ENCODE measurements at places on chromosomes 6 and 20.
A peak's percentile ranks its signal among the peaks of the same experiment; 100 is the strongest.

DNA sequence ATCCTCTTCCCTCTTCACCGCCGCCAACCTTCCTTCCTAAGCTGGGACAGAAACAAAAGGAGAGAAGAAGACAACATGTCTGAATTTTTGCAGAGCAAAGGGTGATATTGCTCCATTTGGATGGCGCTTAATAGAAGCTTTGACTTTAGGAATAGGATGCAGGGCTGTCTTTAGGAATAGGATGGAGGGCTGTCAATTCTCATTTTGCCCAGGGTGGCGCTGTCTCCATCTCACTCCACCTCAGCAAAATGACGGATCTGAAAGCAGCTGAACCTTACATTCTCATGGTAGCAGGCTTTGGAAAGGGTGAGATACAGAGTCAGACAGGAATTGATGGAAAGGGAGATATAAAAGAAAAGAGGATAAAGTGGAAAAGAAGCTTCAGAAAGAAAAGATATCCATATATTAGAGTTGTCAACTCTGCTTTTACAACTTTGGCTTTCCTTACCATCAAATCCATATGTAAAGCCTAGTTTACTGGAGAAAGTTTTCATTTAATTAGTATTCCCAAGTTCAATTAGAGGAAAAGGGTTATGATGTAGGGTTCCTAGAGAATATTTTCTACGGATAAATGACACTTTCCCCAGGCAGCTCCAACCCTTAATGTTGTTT lies 2.4 kb downstream of the MTCL3 start:
- DNase-seq, result peak; percentile 66

GRCh38 chr20:53281557-53282117 lies 309.5 kb downstream of the TSHZ2 start:
- DNase-seq, result no peak

GRCh38 chr6:145887969-145888368 lies 73.4 kb upstream of the FBXO30 start:
- DNase-seq, result no peak

DNA sequence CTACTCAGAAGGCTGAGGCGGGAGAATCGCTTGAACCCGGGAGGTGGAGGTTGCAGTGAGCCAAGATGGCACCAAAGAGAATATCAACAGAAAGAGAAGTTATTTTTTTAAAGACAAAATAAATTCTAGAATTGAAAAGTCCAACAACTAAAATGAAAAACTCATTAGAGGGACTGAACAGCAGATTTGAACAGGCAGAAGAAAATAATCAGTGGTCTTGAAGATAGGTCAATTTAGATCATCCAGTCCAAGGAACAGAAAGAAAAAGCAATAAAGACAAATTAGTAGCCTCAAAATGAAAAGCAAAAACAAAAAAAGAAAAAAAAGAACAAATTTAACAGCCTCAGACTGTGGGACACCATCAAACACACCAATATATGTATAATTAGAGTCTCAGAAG lies 6.0 kb downstream of the UQCC1 start:
- DNase-seq, result no peak

DNA sequence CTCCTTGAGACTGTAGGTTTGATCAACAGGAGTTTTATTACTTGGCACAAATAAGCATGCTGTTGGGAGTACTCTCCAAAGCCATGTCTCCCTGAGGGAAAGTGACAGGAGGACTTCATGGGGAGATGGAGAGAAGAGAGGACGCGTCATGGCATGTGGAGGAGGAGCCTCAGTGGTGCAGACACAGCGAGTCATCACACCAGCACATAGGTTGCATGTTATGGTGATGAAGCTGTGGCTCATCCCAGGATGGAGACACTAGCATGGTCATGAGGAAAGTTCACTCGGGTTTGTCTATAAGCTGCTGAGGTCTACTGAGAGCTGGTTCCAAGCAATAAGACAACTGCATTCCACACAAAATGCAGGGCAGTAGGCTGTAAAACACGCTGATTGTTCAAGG lies 13.2 kb upstream of the SSTR4 start:
- no peak for DNase-seq

DNA sequence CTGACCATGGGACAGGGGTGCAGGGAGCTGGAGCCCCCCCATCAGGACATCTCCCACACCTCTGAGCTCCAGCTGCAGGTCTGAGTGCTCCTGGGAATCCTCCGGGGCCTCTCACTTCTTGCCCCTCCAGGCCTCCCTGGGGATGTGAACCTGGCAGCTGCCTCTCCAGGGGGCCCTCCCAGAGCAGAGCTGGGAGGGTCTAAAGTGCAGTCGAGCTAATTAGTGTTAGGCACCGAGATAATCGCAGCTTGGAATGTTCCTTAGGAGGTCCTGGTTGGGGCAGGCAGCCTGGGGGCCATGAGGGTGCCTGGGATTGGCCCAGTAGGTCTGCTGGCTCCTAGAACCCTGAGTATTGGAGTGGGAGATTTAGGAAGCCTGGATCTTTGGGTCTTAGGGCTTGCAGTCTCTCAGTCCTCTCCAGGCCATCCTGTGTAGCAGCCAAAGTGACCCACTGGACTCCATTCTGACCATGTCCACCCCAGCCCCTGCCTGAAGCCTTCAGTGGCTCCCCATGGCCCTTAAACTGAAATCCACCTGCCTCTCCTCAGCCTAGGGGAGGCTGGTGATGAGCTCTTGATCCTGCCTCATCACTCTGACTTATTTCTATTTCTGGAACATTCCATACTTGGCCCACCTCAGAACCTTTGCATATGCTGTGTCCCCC lies 26.0 kb downstream of the CEBPB start:
- no peak for DNase-seq

DNA sequence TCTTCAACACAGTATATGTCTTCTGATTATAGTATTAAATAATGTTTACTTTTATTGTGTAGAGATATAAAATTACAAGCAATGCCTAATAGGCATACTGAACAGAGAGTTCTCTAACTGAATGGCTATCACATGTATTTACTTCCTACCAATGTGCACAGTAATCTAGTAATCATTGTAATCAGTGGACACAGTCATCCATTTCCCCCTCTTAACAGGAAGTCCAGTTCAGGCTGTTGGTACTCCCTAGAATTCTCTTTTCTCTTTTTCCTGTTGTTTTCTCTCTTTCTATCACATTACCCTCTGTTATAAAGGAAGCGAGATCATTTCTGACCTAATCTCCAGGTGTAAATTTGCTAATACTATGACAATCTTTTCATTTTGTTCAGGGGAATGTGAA lies 172.5 kb downstream of the HTR1B start:
- no peak for DNase-seq

DNA sequence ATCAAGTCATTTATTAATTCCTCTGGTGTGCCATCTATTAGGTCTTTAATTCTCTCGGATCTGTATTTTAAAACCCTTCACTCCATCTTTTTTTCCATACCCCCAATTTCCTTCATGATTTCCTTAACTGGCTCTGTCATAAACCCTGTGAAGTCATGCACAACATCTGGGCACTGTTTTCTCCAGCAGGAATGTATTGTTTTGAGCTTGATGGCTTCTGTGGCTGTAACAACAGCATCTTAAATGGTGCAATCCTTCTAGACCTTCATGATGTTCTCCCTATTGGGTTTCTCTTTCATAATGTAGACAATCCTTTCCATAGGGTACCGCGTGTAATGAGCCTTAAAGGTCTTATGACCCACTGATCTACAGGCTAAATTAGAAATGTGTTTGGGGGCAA lies 29.0 kb downstream of the CDK19 start:
- DNase-seq, result no peak

- DNase-seq, result no peak
Measured at GRCh38 chr20:11054266-11054993, 380.6 kb upstream of the JAG1 start.

GRCh38 chr6:90148867-90149266 lies 147.8 kb downstream of the BACH2 start:
- no peak for DNase-seq

GRCh38 chr6:27144740-27145079 lies 102.8 kb upstream of the PRSS16 start:
- no peak for DNase-seq

- no peak for DNase-seq
Measured at GRCh38 chr20:61127311-61128039, 124.6 kb upstream of the CDH4 start.

GRCh38 chr6:101395345-101395744 lies 1.8 kb downstream of the GRIK2 start:
- no peak for DNase-seq

DNA sequence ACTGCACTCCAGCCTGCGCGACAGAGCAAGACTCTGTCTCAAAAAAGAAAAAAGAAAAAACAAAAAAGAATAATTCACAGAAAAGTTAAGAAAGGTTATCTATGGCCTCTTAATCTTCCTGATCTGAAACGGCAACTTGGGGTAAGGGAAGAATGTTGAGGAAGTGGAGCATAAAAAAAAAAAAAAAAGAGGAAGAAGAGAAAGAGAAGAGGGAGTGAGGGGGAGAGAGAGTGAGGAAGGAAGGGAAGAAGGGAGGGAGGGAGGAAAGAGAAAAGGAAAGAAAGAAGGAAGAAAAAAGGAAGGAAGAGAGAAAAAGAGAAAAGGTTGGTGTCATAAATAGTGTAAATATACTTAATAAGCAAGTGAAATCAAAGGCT lies 68.9 kb upstream of the NCOA3 start:
- DNase-seq, result no peak

GRCh38 chr6:107727096-107727757 lies 96.9 kb downstream of the SCML4 start:
- no peak for DNase-seq

DNA sequence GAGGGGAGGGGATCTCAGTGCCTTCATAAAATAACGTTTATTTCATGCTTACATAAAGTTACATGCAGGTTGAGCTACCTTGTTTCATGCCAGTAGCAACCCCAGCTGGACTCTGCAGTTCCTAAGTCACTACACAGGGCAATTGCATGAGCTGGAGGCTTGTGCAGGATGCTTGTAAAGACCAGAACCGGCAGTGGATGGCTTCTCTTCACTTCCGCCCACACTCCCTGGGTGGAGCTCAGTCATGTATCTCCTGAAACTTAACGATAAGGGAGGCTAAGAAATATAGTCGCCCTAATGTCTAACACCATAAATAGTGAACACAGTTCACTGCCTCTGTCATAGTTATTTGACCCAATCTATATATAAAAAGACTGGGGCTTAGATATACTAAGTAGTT lies 99.4 kb upstream of the RAB32 start:
- no peak for DNase-seq

DNA sequence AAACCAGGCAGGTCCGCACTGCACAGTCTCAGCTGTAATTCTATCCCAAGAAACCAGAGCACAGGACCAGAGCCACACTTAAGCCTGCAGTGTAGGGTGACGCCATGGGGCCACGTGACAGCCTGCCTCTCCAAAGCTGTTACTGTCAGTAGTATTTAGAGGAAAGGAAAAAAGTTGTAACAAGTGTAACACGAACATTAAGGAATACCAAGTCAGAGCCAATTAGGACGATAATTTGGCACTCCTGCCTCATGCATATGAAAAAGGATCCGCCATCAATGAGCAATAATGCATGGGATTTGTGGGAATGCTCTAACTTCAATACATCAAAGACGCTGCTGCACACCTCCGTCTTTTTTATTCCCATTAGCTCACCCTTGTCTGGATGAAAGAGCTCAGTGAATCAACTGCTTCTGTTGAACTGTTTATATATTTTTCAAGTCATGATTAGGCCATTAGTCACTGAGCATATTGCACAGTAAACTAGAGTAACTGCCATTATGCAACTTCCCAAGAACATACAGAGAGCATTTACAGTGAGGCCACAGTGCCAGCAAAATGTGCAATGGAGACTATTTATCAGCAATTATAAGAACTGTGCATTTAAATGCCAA lies 79.9 kb downstream of the ATXN1 start:
- DNase-seq, result no peak

GRCh38 chr6:44409207-44409794 lies 21.8 kb downstream of the CDC5L start:
- no peak for DNase-seq

GRCh38 chr20:32416206-32416605 lies 58.1 kb downstream of the ASXL1 start:
- no peak for DNase-seq

DNA sequence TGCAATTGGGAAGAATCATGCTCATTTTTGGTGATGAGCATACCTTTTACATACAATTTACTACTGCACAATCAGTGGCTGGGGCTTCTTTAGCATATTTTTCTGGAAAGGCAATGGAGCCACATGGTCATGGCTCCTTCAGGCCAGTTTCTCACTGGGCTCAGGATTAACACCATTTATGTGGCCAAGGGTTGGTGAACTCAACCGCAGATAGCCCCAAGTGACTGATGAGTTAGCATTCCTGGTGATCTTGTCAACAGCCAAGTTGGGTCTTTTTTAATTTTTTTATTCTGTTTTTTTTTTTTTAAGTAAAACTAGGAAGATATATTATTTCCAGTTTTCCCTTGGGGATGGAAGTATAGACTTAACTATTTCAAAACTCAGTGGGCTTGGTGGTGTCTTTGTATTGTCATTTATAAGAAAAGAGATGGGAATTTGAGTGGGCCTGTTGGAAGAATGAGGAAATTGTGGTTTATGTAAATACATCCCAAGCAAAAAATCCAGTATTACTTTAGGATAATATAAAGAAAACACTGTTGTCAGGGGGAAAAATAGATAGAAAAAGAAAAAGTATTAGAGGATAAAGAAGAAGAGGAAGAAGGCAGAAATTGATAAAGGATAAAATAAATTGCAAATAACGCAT lies 397.4 kb downstream of the MAFB start:
- no peak for DNase-seq

DNA sequence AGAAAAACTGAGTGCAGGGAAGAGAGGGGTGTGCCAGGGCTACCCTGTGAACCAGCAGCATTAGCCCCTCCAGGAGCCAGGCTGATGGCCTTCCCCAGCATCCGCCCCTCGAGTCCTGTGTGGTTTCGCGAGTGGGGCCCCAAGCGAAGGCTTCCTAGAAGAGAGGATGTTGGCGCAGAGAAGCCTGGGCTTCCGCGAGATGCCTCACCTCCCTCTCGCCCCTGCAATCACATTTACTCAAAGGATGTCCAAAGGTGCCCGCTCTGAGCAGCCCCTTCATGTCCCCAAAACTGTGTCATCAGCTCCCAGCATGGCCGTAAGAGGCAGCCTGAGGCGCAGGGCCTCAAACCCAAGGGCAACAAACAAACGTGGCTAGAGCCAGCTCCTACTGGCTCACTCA lies 111.7 kb downstream of the PREX1 start:
- no peak for DNase-seq

GRCh38 chr20:43459022-43459942 lies 1.6 kb downstream of the SRSF6 start:
- no peak for DNase-seq

DNA sequence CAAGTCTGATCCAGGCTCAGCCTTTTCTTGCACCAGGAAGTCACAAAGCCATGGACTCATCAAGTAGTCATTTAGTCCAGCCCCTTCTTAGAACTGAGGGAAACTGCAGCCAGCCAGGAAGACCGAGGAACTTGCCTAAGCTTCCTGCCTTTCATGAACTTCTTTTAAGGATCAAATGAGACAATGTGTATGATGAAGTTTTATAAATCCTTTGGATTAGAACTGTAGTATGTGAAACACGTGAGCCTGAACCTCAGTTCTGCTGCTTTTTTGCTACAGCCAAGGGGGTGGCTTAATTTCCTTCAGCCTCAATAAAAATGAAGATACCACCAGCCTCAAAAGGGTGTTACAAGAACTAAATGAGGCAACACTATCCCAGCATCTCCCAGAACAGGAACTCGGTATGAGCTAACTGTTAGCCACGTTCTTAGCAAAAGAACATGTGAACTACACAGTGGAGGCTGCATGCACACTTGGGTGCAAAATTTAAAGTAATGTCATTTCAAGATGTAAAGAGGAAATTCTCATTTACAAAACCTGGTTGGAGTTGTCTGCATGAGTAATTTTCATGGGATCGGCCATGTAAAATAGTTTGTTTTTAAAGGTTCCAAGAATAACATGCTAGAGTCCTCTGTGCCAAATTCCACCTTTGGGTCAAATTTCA lies 76.0 kb upstream of the TBC1D7 start:
- DNase-seq, result no peak

Data from GM10248 (cell line).